ENCODE measurements at places on chromosomes 5 and 9.

DNA sequence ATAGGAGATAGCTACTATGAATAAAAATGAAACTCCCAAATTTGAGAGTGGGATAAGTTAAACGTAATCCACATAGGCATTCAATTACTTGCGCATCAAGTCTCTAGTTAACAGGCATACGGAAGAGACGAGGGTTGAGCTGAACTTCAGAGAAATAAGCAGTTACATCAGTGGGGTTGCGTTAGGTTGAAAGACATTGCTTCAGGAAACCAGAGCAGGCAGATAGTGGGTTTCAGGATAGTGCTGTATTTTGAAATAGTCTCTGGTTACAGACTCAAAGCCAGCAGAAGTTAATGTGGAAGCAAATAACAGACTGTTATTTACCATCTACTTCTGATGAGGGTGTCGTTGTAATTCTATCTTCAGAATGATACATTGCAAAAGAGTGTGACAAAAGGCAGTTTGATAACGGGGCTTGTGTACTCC is 533.4 kb downstream of the PDE4D start:
- no peak for DNase-seq

DNA sequence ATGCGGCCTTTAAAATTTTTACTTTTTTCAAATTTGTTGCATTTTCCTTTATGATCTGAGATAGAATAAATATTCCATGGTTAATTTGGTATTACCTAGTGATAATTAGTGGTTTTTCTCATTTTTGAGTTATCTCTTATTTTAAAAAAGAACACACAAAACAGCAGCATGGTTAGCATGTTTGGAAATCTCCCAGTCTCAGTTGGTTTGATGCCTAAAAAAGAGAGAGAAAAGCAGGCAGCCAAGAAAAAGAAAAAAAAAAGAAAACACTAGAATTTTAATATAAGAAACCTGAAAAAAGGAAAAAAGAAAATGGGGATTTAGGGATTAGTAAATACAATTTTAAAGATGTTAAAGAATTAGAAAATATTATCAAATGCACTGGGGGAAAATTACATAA is 15.3 kb downstream of the SUSD1 start:
- no peak for DNase-seq

DNA sequence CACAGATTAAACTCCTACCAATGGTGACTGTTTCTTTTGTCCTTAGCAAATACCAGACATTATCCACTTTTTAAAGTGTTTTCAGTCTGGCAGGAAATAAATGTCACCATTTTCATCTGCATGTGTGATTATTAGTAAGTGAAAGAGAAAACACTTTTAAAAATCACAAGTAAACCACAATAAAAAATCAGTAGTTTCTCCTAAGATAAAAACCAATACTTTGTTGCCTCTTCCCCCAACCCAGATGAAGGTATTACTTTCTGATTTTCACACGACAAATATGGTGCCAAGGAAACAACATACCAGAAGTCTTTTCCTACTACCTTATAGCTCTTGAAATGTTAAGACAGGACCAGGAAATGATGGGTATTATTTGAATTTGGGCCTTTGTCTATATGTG is 11.5 kb upstream of the MAP3K1 start:
- DNase-seq: no peak

GRCh38 chr5:78647838-78648358 is 674 bp downstream of the LHFPL2 start:
- no peak for DNase-seq

DNA sequence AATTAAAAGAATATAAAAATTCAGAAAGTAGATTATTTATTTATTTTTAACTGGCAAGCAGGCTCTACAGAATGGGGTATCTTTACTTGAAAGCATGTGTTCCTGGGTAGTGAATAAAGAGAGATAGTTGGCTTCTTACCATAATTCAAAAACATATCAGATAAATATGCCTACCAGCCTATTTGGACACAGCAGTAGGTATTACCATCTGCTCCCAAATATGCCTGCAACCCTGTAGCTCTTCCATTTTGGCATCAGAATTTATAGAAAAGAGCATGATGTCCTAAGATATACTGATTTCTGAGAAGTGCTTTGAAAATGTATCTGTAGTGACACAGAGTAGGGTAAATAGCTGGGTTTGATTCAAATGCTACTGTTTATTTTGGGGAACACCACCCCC is 1300.5 kb upstream of the DMAC1 start:
- DNase-seq: no peak

DNA sequence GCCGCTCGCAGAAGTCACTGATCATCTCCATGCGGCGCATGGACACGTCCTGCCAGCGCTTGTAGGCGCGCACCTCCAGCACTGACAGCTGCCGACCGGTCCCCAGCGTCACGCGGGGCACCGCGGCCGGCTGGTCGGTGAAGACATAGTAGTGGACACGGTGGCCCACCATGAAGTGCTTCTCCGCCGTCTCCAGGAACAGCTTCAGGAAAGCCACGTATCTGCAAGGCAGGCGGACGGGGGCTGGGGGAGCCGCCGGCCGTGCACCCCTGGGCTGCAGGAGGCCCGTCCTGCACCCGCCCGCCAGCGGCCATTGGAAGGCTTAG is 18.9 kb downstream of the ABO start:
- no peak for DNase-seq

DNA sequence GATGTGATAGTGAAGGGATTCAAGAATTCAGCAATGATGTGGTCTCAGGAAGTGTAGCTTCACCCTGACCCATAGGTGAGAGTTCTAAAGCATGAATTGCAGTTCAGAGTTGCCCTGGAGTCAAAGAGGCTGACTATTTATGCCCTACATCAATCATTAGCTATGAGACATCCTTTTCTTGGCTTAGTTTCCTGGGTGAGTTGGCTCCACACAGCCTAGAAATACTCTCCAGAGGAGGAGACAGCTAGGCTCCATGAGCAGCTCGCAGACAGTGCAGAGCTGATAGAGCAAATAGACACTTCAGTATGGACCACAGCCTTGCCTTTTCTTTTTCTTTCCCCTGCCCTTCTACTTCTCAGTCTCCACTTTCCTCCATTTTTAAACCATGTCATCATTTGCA is 1651.8 kb downstream of the MAT2B start:
- no peak for DNase-seq

- no peak for DNase-seq
Measured at GRCh38 chr5:58774937-58775336, 192.1 kb downstream of the RAB3C start.

- DNase-seq: no peak
Measured at GRCh38 chr5:180499684-180500083, 5.5 kb downstream of the CNOT6 start.

GRCh38 chr9:28762167-28762566 is 1188.9 kb upstream of the C9orf72 start:
- no peak for DNase-seq

DNA sequence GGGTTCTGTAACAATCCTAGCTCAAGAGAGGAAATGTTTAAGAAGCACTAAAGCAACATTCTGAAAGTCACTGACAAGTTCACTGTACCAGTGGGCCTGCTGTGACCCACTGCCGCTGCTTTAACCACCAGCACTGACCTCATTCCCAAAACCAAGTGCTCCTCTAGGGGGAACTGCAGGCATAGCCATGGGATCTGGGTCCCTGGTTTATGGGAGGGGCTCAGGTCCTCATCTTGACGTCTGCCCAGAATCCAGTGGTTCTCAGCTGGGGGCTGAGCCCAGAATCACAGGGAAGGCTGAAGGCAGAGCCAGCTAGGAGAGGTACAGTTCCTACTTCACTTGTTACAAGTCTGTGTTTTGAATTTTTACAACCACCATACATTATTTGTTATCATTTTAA is 36.1 kb upstream of the SLC2A8 start:
- DNase-seq: no peak

- no peak for DNase-seq
Measured at GRCh38 chr9:133981958-133982681, 10.0 kb downstream of the VAV2 start.

DNA sequence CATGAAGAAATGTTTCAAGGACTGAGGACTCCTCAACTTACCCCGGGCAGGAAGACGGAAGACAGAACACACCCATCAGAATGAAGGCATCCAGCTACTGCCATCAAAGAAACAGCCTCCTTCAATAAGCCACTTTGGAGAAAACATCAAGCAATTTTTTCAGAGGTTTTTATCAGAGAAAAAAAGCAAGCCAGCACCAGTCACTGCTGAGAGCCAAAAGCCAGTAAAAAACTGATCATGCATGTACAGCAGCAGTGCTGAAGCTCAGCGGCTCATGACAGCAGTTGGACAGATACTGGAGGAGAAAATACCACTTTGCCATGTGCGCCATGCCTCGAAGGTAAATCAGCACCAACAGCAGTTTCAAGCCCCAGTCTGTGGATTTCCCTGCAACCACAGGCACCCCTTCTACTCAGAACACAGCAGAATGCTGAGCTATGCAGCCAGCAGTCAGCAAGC is 10.1 kb upstream of the ZNF484 start:
- no peak for DNase-seq

- DNase-seq: no peak
Measured at GRCh38 chr5:154865466-154866184, 7.2 kb downstream of the CNOT8 start.

DNA sequence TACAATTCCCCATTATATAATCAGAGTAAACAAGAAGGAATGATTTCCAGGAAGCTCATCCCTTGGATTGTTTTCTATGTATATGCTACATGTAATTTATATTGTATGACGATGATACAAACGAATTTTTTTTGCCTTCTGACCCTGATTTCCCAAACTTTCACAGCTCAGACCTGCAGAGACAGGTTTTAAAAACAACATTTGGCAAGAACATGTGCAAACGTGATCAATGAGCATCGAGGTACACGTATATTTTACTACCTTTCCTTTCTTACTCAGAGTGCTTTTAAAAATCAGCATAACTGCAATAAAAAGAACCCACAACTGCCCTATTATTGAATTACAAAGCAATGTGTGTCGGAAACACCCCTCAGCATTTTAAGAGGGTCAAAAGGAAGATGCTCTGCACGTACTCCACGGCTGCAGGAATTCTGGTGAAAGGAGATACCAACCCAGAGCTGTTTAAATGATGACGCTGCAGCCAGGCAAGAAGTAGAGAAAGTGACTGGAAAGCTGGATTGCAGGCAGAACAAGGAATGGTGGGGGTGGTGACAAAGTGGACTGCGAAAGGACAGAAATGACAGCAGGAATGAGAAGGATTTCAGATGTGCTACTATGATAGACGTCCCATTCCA is 533.5 kb downstream of the RAB3C start:
- DNase-seq: no peak

DNA sequence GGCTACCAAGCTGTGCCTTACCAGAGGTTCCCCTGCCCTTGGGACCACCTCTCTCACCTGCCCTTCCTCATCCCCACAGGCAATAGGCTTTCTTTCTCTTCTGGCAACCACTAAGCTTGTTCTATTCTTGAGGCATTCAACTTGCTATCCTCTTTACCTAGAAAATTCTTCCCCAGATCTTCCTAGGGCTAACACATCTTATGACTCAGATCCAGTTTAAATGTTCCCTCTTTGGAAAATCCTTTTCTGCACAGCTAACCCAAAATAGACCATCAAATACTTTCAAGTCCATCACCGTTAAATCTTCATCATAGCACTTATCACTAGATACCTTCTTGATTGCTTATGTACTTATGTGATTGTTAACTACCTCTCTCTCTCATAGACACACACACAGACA is 93.7 kb downstream of the ENC1 start:
- DNase-seq: no peak

DNA sequence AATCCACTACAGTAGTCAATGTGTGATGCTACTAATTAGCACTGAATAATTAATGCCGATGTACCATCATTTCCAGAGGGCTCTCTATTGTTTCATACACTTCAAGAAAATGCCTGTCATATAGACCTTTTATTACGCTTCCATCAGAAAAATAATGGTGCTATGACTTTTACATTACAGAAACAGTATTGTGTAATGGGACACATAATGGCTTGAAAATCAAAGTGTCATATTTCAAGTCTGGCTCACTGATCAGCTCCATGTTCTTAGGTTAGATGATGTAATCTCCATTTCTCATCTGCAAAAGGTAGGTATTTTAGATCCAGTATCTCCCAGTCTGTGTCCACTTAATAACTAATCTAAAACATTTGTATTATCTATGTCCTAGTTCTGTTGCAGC is 990.6 kb upstream of the TYRP1 start:
- DNase-seq: no peak

DNA sequence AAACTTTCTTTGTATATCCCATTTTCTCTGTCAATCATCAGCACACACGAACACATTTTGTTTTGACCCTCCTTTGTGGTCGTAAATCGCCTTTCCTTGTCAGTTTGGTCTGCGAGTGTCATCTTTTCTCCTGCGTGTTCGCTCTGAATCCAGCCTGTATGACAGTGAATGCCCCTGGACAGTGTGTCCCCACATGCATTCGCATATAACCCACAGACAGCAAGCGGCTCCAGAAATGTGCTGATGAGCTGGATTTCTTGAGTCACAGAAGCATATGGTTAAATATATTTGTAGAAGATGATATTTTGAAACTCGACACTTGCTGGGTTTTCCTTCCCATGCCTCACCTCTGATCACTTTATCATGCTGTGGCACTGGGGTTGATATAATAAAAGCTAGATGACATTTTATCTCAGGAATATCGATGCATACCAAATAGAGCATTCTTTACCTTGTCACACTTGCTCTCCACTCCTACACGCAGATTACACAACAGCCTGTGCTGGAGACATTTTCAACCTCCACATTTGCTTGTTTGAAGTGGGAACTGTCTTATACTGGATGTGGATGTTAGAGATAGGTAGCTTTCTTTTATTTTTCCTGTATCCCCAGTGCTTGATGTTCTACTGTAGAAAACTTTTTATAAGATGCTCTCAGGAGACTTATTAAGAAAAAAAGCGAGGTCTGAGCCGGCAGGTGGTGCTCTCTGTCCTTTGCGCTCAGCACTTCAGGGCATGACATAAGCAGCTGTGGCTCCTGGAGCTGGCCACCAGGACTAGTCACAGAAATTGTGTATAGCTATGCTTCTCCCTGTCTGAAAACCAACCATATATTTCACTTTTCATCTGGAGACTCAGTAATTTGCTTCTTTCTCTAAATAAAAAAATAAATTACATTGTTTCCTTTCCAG is 215.1 kb downstream of the SH3GL2 start:
- no peak for DNase-seq

DNA sequence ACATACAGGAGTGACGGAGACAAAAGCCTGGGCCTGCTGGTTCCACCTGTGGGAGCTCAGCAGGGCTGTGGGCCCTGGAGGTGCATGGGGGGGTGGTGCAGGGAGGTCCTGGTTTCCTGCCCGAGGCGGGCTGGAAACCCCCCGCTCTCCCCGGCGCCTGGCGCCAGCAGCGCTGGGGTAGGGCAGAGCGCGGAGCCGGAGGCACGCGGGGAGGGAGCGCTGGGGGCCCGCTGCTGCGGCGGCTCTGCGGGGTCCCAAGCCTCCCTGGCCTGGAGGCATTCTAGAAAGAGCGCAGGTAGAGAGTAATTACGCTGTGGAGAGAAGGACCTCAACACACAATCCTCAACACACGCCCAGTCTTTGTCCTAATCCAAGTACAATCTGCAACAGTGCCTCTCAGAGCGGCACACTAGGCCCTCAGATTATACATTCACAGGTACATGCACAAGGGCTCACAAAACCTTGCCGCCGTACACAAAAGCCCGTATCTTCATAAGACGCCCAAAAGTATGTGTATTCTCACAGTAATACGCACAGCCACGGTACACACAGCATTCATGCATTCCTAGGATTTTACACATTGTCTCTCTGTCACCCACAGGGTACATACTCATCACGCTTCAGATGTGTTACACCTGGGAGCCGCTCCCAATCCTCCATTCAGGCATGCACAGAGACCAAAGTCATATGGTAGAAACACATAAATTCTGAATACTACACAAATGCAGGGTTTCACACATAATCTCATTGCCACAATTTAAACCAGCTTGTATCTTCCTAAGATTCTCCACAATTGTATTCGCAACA is 2.1 kb upstream of the HAND1 start:
- no peak for DNase-seq
